Natural killer cell treated with Interleukin-12 subunit alpha and Interleukin-12 subunit beta and Interleukin-15 and Interleukin-18, amount 100 ng/mL, for 72 hours (primary cell): ENCODE measurements at places on chromosomes 5 and 9. TPM values are rescaled to one million over a fixed set of nuclear protein-coding genes. Genes with fewer than 3 reads are reported as not detected.

DNA sequence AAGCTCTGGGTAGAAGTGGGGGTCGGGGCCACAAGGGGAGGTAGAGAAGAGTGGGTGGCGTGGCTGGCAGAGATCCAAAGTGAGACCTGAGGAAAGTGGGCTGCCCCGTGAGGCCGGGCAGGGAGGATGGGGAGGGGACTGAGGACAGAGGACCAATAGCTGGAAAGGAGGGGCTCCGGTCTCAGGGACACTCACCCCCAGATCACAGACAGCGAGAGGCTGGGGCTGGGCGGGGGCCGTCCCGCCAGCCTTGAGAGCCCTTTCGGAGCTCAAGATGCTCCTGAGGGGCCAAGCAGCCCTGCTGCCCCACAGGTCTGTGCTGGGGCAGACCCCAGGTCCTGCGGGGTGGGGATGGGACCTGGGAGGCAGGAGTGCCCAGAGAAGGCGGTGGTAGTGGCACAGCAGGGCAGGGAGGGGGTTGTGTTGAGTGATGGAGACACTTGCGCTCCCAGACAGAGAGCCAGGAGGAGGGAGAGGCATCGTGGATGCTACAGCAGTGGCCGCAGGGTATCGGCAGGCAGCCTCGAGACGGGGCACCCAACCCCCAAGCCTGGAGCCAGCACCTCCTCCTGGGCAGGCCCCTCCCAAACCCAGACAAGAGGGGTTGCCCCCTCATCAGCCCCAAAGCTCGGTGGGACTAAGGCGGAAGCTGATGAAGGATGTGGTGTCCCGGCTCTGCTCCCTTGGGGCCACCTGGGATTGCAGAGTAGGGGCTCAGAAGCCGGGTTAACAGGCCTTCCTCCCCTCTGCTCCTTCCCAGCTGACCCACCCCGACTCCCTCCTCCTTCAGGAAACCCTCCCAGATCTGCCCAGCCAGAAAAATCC lies 3.4 kb downstream of the SARDH start:
- no peaks in the 10 kb centered on the region for H3K4me1 ChIP-seq
- H3K27me3 ChIP-seq, result no peaks in the 10 kb centered on the region
- no peaks in the 10 kb centered on the region for H3K36me3 ChIP-seq
- H3K27ac ChIP-seq, result no peak overlapping the region
- no peak for DNase-seq

- H3K27me3 ChIP-seq, result no peaks in the 10 kb centered on the region
- DNase-seq, result no peak
Measured at GRCh38 chr5:55101556-55102276, 730 bp upstream of the GZMA start.

- peaks cover 7% of the 10 kb centered on the region for H3K36me3 ChIP-seq
- no peak overlapping the region for H3K4me3 ChIP-seq
- no peaks in the 10 kb centered on the region for H3K4me1 ChIP-seq
- no peak overlapping the region for H3K27ac ChIP-seq
- no peaks in the 10 kb centered on the region for H3K27me3 ChIP-seq
Measured at GRCh38 chr9:26172301-26172700, 494.1 kb upstream of the TUSC1 start.

PALM2AKAP2 gene
- total RNA-seq, result not detected

GRCh38 chr9:132808645-132809044 lies 69.4 kb downstream of the AK8 start:
- DNase-seq, result no peak
- peaks cover 20% of the 10 kb centered on the region for H3K4me1 ChIP-seq
- no peaks in the 10 kb centered on the region for H3K36me3 ChIP-seq
- H3K4me3 ChIP-seq, result no peak overlapping the region

- no peak overlapping the region for H3K4me3 ChIP-seq
- H3K36me3 ChIP-seq, result no peaks in the 10 kb centered on the region
- DNase-seq, result no peak
- H3K27ac ChIP-seq, result peak overlapping the region; percentile 71
Measured at GRCh38 chr5:91177639-91178038, 205.5 kb downstream of the ARRDC3 start.

DNA sequence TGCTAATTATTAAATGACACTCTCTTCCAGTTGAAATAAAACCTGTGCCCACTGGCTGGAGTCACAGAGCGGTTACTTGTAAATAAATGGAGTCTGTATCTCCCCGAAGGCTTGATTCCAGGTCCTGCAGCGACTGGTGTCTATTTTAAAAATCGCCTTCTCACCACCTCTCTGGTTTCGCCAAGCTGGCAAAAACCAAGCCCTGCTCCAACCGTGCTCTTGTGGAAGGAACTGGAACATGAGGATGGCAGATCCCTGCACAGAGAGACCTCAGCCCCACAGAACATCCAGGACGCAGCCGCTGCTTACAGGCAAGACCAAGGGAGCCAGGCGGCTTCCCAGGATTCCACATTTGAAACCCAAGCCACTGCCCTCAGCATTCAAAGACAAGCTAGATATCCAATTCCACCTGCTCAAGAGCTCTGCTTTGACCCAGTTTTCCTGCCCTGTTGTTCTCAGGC lies 15.0 kb downstream of the SEMA4D start:
- no peaks in the 10 kb centered on the region for H3K27me3 ChIP-seq
- DNase-seq, result no peak
- peaks cover 84% of the 10 kb centered on the region for H3K4me1 ChIP-seq
- peak overlapping the region; percentile 79 for H3K27ac ChIP-seq
- peak overlapping the region; percentile 82 for H3K4me3 ChIP-seq

GRCh38 chr9:20683351-20684034 lies 566 bp upstream of the FOCAD start:
- no peaks in the 10 kb centered on the region for H3K27me3 ChIP-seq
- H3K27ac ChIP-seq, result peak overlapping the region; percentile 20
- H3K36me3 ChIP-seq, result no peaks in the 10 kb centered on the region
- peak overlapping the region; percentile 92 for H3K4me3 ChIP-seq
- DNase-seq, result no peak

MLANA gene
- total RNA-seq, result not detected

- H3K27me3 ChIP-seq, result no peaks in the 10 kb centered on the region
- H3K36me3 ChIP-seq, result peaks cover 5% of the 10 kb centered on the region
- no peak overlapping the region for H3K4me3 ChIP-seq
- no peak for DNase-seq
- H3K4me1 ChIP-seq, result no peaks in the 10 kb centered on the region
Measured at GRCh38 chr5:152188251-152188650, 216.8 kb downstream of the NMUR2 start.

PFN3 gene
- total RNA-seq, result not detected

DNA sequence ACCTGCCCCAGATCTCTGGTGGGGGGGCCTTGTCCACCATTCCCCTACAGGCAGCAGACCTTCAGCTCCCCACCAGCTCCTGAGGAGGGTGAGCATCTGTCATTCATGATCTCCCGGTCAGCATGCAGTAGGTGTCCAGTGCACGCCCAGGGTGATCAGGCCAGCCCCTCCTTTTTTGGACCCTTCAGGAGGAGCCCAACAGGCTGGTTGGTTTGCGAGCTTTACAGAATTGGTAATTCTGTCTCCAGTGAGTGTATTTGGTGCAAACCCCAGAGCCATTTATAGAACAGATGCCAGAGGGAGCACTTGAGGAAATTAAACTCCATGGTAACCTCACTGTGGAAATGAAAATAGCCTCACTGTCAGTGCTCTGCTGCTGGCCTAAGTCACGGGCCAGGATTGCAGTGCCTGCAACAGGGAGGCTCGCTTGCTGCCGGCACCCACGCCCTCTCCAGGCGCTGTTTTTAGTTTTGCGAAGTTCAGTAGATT lies 23.4 kb downstream of the WNK2 start:
- H3K36me3 ChIP-seq, result no peaks in the 10 kb centered on the region
- H3K4me1 ChIP-seq, result peaks cover 18% of the 10 kb centered on the region
- no peak overlapping the region for H3K27ac ChIP-seq
- DNase-seq, result no peak
- H3K4me3 ChIP-seq, result no peak overlapping the region
- H3K27me3 ChIP-seq, result no peaks in the 10 kb centered on the region

TOR2A gene
- 31.9 TPM for total RNA-seq

- H3K27me3 ChIP-seq, result peaks cover 45% of the 10 kb centered on the region
- H3K36me3 ChIP-seq, result no peaks in the 10 kb centered on the region
- no peaks in the 10 kb centered on the region for H3K4me1 ChIP-seq
Measured at GRCh38 chr5:135514116-135514515, 21.6 kb downstream of the NEUROG1 start.

- peaks cover 10% of the 10 kb centered on the region for H3K4me1 ChIP-seq
- H3K4me3 ChIP-seq, result no peak overlapping the region
- DNase-seq, result no peak
- no peak overlapping the region for H3K27ac ChIP-seq
- peaks cover 16% of the 10 kb centered on the region for H3K36me3 ChIP-seq
Measured at GRCh38 chr9:2181792-2182191, 166.6 kb downstream of the SMARCA2 start.
